ENCODE measurements at places on chromosomes 5 and 9.
A peak's percentile ranks its signal among the peaks of the same experiment; 100 is the strongest.

- no peak for DNase-seq
Measured at GRCh38 chr9:7721291-7721690, 78.3 kb downstream of the DMAC1 start.

DNA sequence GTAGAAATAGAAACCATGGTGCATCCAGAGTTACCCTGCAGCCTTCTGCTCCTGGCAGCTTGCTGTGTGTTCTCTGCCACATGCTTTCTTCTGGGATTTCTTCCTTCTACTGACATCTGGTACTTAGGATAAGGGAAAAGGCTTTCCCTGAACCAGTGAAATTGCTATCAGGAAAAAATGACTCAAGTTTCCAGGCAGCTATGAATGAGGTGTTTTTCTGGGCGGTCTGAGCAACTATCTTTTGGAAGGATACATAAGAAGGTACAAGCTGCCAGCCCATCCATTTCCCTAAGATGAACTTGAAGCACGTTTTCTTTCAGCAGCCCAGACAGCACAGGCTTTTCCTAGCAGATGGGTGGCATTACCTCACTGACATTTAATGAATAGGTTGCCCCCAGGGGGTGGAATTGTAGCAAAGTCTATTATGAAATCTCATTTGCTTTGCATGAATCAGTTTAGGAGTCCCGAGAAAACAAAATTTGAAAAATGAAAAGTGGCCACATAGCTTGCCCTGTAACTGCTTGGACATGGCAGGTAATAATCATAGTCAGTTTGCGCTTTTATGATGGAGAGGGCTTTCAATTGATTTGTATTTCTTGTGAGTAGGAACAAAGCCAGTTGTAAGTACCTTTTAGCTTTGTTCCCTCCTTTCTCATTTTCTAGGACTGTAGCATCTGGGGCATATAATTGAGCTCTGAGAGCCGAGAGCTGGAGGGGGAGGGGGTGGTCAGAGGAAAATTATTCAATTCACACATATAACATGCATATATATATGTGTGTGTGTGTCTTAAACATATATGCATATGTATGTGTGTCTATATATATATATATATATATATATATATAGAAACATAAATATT is 108.5 kb downstream of the C9orf152 start:
- DNase-seq: peak; percentile 46

DNA sequence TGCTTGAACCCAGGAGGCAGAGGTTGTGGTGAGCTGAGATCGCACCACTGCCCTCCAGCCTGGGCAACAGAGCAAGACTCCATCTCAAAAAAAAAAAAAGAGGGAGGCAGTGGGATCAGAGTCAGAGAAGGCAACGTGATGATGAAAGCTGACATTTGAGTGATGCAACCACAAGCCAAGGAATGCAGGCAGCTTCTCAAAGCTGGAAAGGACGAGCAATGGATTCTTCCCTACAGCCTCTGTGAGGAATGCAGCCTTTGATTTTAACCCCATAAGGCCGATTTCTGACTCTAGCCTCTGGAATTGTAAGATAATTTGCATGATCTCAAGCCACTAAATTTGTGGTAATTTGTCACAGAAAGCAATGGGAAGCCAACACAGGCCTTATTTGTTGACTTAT is 9.8 kb downstream of the TGFBI start:
- DNase-seq: no peak

DNA sequence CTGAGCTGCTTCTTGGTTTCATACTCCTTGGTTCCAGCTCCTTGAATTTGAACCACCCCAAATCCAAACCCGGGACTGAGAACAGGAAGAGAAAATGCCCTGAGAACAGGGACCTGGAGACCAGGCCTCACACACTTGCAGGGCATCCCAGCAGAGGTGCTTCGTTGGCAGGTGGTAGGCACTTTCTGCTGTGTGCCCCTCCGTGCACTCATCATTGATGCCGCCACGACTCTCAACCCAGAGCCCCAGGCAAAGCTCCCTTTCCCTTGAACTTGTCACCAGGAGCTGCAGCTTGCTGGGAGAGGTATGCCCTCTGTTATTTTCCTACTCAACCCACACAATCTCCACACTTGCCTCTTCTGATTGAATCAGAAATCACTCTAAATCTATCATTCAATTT is 217.8 kb upstream of the IRX1 start:
- DNase-seq: no peak

GRCh38 chr9:81182431-81182830 is 506.9 kb downstream of the TLE1 start:
- DNase-seq: no peak

GRCh38 chr5:66338828-66339227 is 194.7 kb downstream of the SREK1 start:
- no peak for DNase-seq

DNA sequence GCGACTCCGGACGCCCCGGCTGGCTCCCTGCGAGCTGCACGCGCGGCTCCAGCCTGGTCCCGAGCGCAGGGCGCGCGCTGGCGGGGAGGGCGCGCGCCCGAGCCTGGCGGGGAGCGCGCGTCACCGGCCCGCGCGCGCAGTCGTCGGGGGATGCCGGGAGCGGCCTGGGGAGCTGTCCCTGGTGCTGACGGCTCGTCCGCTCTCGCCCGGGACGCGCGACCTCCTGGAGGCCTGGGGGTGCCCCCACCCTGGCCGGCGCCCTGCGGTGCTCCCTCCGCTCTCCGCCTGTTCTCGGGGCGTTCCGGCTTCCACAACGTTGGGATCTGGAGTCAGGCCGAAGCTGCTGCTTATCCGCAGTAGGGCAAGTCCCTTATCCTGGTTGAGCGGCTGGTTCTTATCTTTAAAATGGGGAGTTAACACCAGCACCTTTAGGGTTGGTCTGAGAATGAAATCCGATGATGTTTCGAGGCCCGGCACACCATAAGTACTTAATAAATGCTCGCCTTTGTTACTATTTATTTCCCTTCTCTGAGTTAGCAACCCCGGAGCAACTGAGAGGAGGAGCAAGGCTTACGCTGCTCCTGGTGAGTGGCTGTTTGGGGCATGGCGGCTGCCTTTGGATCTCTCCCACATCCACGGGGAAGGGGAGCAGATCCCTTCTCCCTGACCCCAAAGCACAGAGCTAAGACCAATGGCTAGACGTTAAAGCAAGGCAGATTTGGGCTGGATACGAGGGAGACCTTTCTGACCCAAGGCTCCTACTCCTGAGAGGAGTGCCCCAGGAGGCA is at the start of gene FAM163B:
Gene FAM163B (minus strand): TSS at position 79 of the 788 bp plus-strand sequence. CDS start 29,166 bp downstream, outside the sequence.
- DNase-seq: no peak

DNA sequence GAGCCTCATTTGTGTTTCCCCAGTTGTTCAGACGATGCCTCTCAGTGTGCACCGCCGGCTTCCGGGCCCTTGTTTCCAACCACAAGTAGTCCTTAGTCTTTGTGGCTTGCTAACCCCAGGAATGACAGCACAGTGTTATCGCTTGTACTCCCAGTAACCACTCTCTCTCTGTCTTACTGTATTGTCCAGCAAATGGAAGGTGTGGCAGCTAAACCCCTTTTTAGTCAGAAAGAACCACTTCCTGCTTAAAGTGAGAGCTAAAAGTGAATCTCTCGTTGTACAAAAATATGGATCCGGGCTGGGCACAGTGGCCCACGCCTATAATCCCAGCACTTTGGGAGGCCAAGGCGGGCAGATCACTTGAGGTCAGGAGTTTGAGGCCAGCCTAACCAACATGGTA is 61.3 kb downstream of the ENC1 start:
- DNase-seq: no peak

- no peak for DNase-seq
Measured at GRCh38 chr5:31153521-31153920, 40.0 kb upstream of the CDH6 start.

DNA sequence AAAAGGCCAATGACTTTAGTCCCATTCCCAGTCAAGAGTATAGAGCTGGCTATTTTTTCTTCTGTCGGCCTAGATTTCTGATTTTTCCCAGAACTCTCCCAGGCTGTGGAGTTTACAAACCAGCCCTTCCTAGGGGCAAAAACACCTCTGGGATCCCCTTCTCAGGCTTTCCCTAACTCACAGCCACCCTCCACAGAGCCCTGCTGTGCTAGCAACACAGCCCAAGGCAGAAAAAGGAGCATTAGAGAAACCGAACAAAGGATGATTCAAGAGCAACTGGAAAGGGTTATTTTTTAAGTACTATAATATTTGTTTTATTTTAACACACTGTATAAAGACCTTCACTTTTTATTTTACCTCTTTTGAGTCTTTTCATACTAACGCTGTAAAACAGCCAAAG is 234.8 kb downstream of the GLIS3 start:
- no peak for DNase-seq

DNA sequence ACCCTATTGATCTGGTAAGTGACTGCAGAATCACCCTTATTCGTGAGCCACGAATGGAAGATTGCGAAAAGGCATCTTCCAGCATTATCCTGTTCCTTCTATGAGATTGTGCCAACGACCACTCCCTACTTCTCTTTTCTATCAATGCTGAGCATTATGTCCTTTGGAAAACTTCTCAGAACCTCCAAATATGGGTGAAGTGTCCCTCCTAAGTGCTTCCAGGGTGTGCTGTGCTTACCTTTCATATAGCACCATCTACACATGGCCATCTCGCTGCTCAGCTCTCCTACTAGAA is 14.7 kb upstream of the LCP2 start:
- no peak for DNase-seq

GRCh38 chr5:120430572-120430971 is 33.5 kb upstream of the PRR16 start:
- DNase-seq: no peak

GRCh38 chr5:73213566-73213998 is 40.6 kb downstream of the TMEM174 start:
- peak; percentile 84 for DNase-seq
